Omental fat pad (tissue), 4 donors: ENCODE measurements at places on chromosomes 11 and 22. TPM values are rescaled to one million over a fixed set of nuclear protein-coding genes. Genes with fewer than 3 reads are reported as not detected.

- no peak for DNase-seq
Observed at GRCh38 chr11:2767071-2767470, 67.3 kb upstream of the KCNQ1OT1 start.

The OR52N2 gene
- not detected for total RNA-seq

The CCDC87 gene
- not detected for total RNA-seq

GRCh38 chr11:121473064-121473777, 20.5 kb upstream of the SORL1-AS1 start:
- no peak for DNase-seq

- DNase-seq = no peak
Observed at GRCh38 chr11:70019576-70020011, 58.5 kb upstream of the ANO1 start.

The ASPHD2 gene
- 0.32 TPM for total RNA-seq

- no peak for DNase-seq
Observed at GRCh38 chr22:35938226-35938625, 90.4 kb downstream of the RBFOX2 start.

The PYGM gene
- 25.9 TPM for total RNA-seq

GRCh38 chr22:23158516-23159290, 13.4 kb downstream of the RAB36 start:
- no peak for DNase-seq

The ME3 gene
- total RNA-seq = 83.8 TPM

DNA sequence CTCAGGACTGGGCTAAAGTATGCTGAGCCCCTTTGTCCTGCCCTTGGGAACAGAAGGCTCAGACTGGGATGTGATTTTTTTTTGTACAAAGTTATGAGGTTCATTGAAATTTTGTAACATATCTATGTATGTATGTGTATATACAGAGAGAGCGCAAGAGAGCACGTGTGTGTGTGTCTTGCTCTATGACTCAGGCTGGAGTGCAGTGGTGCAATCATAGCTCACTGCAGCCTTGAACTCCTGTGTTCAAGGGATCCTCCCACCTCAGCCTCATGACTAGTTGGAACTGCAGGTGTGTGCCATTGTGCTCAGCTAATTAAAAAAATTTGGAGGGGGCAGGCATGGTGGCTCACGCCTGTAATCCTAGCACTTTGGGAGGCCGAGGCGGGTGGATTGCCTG, 5.7 kb downstream of the TMEM25 start:
- no peak for DNase-seq

The XKR3 gene
- not detected for total RNA-seq

DNA sequence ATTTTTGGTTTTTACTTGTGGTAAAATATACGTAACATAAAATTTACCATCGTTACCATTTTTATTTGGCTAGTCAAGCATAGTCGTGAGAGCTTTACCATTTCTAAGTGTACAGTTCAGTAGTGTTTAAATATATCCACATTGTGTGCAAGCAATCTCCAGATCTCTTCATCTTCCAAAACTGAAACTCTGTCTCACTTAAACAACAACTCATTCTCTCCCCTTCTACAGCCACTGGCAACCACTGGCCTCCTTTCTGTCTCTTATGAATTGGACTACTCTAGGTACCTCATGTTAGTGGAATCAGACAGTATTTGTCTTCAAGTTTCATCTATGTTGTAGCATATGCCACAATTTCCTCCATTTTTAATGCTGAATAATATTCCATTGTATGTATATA, 37.4 kb downstream of the SMC1B start:
- no peak for DNase-seq

The OR2AT4 gene
- not detected for total RNA-seq

GRCh38 chr11:59611570-59612565, 3.7 kb downstream of the OSBP start:
- DNase-seq = no peak

GRCh38 chr11:58926695-58927094, 12.6 kb upstream of the GLYATL1 start:
- DNase-seq = no peak

GRCh38 chr11:44939673-44940395, 10.8 kb downstream of the TP53I11 start:
- DNase-seq = no peak

The UBQLNL gene
- 0.19 TPM for total RNA-seq

- DNase-seq = no peak
Observed at GRCh38 chr11:121801781-121802180, 314.2 kb downstream of the BLID start.

GRCh38 chr11:94141511-94142307, 13.1 kb downstream of the PANX1 start:
- DNase-seq = no peak

GRCh38 chr22:43256976-43257545, 70.1 kb upstream of the TTLL12 start:
- no peak for DNase-seq

DNA sequence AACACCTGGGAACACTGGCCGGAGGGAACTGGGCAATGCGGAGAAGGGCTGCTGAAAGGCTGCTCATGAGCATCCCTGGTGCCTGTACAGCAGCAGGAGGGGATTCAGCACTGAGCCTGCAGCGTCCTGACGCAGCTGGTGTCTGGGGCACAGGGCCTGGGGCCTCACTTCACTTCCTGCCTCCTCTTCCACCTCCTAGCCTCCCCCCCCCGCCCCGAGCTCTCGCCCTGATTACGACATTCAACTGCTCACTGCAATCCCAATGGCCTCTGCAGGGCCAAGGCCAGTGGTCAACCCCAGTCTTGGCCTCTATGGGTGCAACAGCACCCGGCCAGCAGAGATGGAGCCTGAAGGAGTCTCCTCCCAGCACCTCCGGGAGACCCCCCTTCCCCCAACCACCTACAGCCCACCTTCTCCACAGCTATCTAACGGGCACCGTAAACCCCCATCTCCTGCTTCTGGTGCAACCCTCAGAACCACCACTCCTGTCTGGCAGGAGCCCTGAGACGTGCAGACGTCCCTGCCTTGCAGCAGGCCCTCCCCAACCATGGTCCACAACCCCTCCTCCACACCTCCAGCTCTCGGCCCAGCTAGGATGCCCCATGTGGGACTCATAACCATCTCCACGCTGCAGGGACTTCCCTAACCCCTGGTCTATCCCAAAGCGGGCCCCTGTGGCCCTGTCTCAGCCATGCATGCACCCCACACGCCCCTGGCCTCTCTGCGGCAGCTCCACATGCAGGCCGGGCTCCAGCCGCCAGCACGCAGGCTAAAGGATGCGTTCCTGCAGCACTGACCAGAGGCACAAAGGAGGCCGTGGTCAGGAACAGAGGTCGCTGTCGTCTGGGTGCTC, 38.2 kb downstream of the BRD1 start:
- DNase-seq = no peak

DNA sequence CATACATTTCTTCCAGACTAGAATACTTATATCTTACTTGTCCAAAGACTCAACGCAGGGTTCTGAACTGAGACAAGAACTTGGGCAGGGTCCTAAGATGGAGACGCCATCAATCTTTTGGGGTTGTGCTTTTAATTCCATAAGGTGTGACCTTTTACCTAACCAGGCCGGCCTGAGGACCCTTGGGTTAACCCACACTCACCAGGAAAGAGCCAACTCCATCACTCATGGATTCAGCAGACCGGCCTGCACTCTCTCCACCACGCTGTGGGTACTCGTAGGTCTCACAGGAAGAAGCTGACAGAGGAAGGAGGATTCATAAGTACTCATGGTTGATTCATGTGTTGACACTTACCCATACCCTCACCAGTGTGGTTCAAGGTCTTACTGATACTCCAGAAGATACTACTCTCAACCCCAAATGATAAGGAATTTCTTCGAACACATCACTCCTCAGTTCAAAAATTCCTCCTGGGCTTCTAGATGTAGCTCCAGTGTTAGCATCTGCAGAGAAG, 36.2 kb downstream of the USP35 start:
- no peak for DNase-seq

The CRYBA4 gene
- total RNA-seq = not detected

DNA sequence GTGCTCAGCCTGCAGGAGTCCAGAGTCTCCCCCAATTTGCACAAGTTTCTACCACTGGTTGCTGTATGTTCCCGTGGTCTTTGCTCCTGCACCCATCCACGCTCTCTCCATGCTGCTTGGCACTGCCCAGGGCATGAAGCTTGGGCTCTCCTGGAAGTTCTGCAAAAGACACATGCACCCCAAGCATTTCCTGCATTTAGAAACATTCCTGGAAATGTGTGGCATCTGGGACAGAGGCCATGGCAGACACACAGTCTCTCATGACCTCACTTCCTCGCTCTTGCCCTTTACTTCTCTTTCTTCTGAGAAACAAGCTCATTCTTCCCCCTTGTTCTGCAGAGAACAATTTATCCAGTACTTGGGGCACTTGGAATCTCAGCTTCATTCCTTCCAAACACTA, 489.5 kb downstream of the BUD13 start:
- DNase-seq = no peak

DNA sequence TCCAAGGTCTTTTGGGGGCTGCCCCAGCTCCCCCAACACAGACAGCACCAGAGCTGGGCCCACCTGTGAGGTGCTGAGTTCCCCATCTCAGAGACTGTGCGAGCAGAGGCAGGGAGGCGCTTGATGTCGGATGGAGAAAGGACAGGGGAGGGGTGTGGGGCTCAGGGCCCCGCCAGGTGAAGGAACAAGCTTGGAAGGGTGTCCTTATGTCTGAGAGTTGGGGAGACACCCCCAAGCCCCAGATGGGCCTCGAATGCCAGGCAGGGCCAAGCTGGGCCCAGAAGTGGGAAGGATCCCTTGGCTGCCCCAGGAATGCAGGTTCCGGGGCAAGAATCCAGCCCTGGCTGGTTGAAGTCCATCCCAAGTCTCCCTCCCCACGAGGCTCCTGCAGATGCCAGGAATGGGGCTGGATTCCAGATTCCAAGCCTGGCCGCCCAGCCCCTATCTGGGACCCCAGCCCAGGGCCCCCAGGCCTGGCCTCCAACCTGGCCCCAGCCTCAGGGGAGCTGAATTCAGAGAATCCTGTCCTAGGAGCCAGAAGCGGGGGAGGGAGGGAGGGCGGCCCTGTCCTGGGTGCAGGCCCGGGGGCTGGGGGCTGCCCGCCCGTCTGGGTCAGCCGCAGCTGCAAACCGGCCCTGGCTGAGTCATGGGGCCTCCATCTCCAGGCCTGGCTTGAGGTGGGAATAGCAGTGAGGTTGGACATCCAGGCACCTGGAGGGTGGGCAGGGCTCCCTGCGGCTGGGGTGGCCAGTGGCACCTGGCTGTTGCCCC, 50.9 kb downstream of the CDKN1C start:
- DNase-seq = no peak

GRCh38 chr11:86230921-86231434, 13.6 kb upstream of the EED start:
- DNase-seq = no peak

DNA sequence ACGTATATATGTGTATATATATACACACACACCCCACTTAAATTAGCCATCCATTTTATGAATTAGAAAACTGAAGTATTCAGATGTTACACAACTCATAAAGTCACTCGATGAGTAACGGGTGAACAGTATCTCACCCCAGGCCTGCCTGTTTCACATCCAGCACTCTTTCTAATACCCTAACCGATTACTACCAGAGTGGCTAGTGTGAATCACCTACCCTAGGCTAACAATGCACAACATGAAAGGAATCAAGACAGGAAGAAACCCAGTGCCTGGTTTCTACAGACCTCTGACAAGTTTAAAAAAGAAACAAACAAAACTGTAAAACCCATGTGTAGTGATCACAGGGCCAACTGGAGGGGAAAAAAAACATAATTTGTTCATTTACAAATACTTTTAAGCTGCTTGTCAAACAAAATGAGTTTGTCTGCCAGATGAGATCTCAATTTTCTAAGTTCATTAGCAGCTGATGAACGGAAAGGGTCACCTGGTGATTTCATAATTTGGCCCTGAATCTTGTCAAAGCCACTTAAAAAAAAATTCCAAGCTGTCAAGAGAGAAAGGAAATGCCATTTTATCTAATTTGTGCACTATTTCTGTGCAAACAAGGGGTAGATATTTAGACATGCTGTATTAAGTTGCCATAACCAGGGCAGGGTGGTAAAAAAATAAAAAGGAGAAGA, 134.8 kb downstream of the LARGE1 start:
- no peak for DNase-seq

DNA sequence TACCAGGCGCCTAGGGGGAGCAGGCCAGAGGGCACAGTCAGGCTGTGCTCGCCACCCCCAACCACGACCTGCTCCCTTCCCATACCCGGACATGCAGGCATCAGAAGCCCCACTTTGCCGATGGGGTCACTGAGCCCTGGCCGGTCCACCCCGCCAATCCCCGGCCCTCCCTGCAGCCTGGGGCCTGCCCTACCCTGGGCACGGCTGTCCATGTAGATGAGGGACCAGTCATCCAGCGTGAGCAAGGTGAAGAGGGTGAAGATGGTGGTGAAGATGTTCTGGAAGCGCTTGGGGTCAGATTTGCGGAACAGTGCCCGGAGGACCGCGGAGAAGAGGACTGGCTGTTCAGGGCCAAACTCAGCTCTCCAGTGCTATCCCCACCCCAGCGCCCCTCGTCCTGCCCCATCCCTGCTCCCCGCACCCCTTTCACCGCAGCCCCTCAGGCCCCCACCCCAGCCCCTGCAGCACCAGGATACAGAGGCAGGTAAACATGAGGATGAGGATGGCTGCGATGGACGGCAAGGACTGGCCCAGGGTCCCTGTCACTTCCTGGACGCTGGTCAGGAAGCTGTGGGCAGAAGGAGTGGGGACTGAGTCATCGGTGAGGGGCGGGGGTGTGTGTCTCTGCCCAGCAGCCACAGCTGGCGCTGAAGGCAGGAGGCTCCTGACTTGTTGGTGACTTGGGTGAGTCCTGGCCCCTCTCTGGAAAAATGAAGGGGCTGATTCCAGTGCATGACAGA, 5.5 kb downstream of the CATSPER1 start:
- no peak for DNase-seq

- no peak for DNase-seq
Observed at GRCh38 chr11:115199481-115200069, 304.6 kb downstream of the CADM1 start.

GRCh38 chr11:23556163-23556750, 696.0 kb upstream of the CCDC179 start:
- no peak for DNase-seq

GRCh38 chr11:28631148-28631547, 523.0 kb downstream of the METTL15 start:
- DNase-seq = no peak

The UEVLD gene
- total RNA-seq = 29.0 TPM

- no peak for DNase-seq
Observed at GRCh38 chr11:76795936-76796441, 12.8 kb downstream of the TSKU start.

The CHRM1 gene
- not detected for total RNA-seq

The NAALADL1 gene
- total RNA-seq = 19.2 TPM

The OOSP2 gene
- total RNA-seq = not detected

DNA sequence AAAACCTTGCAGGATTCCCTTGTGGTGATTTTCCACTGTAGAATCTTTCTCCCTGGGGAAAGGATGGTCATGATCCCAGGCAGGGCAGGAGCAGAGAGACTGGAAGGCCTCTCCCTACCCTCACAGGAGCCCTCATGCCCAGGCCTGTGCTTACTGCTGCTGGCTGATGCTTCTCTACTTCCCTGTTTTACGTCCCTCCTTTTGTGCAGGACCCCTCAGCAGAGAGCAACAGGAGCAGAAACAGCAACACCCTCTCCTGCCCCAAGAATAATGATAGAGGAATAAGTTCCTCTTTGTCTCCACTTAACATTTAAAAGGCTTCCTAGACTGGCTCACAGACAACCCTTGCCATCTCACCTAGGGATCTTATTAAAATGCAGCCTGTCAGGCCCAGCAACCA, 3.6 kb downstream of the ISX start:
- DNase-seq = no peak

The FADS3 gene
- total RNA-seq = 111 TPM

The CST6 gene
- 6.2 TPM for total RNA-seq

The P2RX6 gene
- total RNA-seq = 1.9 TPM

GRCh38 chr11:20474176-20474881, 86.8 kb downstream of the PRMT3 start:
- no peak for DNase-seq

The CDCA5 gene
- not detected for total RNA-seq
